ENCODE measurements at places on chromosomes 11 and 22.

DNA sequence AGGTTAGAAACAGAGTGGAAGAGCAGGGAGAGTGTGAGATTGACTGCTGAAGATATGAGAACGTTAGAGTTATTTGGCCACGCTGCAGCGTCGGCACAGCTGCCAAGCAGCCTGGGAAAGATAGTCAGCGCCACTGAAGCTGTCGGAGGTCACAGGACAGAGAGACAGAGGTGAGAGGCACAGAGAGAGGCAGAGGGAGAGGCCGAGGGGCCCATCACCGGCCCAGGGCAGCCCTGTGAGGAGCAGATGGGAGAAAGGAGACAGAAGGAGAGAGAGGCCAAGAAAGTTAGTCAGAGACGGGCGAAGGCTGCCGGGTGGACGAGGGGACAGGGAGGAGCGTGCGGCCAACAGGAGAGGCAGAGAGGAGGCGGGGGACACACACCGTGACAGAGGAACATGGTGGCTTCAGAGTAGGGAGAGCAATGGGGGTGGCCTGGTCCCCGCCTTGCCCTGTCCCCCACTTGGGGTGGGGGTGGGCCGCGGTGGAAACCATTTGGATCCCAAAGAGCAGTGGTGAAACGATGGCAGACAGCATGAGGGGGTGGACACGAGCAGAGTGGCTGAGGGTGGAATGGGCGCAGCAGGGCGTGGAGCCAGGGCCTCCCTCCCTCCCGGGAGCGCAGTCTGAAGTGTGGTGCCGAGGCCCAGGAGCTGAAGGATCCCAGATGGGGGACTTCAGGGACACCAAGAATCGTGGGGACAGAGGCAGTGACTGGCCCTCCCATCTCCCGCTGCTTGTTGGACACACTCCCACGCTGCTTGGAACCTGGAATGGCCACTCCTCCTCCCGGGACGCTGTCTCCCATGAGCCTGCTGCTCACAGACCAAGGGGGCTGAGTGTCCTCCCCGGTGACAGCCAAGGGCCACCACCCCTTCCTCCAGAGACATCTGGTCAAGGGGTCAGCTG, 26.6 kb downstream of the LRRC10B start:
- no peak for DNase-seq

DNA sequence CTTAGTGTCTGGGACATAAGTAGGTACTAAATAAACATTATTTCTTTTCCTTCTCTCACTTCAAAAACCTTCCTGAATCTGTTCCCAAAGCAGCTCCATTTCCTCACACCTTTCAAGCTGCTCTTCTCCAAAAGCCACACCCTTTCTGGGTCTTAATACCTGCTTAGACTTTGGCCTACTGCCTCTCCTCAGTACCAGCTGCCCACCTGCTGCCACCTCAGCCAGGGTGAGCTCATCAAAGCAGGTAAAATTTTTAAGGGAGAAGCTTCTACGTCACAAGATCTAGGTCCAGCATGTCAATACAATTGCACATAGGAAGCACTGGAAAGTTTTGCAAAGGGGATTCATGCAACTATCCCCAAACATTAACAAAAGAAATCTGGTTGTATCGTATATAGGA, 108.4 kb downstream of the RPL27A start:
- no peak for DNase-seq

GRCh38 chr11:131025421-131026125, 109.3 kb upstream of the SNX19 start:
- no peak for DNase-seq

DNA sequence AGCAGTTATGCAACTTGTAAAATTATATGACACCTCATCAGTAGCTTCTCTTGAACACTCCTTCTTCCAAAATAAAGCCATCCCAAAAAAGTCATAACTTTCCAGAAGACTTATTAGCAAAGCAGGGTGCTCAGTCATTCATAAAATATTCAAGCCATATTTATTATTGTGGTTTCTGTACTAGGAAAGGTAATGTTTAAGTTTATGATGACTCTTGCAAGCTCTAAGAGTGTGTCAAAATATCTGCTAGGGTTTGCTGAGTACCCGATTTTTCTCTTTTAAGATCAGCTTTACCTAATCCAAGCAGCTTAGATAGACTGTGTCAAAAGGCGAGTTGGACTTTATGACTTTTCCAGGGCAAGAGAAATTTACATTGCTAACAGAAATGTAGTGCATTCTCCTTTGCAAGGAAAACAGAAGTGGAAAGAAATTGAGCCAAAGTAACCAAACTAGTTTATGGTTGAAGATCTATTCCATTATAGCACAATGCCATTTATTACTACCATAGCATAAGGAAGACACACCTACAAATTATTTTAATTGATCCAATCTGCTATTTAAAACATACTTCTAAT, 98.0 kb upstream of the SOX6 start:
- no peak for DNase-seq

- DNase-seq = no peak
Measured at GRCh38 chr11:47592251-47592650, 2.0 kb downstream of the C1QTNF4 start.

- no peak for DNase-seq
Measured at GRCh38 chr11:86672007-86672621, at the start of gene ME3. ME3 (minus strand) TSS chr11:86672616.

GRCh38 chr11:4808476-4808875, 4.3 kb upstream of the OR52R1 start:
- DNase-seq = no peak

- DNase-seq = no peak
Measured at GRCh38 chr11:95134491-95134890, 44.8 kb downstream of the ENDOD1 start.

GRCh38 chr11:1219834-1220815, 2.7 kb upstream of the MUC5B start:
- no peak for DNase-seq

- DNase-seq = no peak
Measured at GRCh38 chr22:38204784-38205183, 3.0 kb downstream of the MAFF start.

DNA sequence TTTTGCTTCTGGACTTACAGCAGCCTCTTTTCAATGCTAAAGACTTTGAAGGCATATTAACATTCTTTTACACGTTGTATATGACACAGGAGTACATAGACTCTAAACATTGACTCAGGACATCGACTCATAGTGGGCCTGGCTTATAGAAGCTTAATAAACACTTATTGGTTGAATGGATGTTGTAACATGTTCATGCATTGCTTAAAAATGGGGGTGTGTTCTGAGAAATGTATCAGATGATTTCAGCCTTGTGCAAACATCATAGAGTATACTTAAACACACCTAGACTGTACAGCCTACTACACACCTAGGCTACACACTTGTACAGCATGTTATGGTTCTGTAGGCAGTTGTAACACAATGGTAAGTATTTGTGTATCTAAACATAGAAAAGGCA, 17.9 kb downstream of the TTC17 start:
- DNase-seq = no peak

DNA sequence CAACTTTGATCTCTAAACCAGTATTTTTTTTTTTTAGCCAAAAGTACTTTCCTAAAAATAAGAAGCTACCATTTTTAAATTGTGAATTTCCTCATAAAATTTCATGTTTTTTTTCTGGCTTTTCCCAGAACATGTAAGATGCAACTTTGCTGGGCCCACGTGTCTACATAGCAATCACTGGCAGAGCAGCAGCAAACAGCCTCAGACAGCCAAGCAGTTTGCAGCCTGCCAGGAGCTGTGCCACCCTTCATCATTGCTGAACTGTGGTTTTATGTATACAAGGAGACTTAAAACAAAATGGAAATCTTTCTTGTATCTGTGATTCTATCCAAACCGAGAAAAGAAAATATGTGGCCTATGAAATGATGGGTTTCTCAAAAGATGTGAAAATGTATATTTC, 110.2 kb downstream of the GRIA4 start:
- no peak for DNase-seq

DNA sequence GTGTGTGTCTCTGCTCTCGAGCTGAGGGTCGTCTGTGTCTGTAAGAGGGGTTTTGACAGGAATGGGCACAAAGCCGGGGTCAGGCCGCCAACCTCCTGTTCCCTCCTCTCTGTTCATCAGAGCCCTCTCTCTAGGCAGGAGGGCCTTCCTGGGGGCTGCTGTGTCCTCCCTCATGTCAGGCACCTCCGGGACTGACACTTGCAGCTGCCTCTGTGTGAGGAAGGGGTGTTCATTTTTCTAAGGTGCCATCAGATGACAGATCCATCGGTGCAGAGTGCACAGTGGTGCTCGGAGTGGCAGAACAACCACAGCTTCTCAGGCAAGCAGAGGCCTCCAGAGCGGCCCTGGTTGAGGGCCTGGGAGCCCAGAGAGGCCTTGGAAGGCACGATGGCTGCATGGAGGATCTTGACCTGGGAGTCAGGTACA, 265.4 kb upstream of the B3GAT1 start:
- DNase-seq = no peak

DNA sequence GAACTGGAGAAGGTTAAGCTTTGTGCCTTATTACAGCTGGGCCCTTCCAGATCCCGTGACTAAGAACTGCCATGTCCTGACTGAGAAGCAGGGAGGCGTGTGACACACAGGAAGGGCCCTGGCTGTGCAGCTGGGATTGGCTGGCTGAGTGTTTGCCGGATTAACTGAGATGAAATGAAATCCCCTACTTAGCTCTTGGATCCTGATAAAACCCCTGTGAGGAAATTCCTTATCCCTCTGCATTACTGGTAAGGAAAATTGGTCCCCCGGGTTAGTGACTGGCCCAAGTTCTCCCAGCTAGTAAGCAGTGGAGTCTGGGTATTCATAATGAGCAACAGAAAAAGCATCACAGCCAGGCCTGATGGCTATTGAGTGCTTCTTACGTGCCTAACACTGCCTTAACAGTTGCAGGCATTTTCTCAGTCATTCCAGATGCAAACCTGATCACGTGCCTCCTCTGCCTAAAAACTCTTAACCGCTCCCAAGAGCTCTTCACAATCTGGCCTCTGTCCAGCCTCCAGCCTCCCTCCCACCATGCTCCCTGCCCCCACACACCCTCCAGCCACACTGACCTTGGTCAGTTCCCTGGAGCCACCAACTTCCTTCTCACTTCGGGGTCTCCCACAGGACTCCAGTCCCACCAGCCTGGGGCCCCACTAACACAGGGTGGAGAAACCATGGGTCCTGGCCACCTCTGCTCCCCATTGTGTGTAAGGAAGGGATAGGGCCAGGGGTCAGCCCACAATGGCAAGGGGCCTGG, 37.8 kb downstream of the ARRB1 start:
- no peak for DNase-seq

DNA sequence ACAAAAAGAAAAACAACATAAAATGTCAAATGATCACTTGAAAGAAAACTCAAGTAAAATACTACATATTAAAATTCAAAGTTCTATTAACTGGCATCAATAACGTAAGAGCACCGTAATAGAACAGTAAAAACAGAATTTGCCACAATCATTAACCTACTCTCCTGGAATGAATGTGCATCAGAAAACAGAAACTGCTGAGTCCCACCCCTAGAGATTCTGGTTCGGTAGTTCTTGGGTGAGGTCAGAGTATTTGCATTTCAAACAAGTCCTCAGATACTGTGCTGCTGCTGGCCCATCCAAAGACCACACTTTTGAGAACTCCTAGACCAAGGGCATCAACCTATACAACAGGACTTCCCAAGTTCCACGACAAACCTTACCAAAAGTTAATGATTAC, 23.5 kb downstream of the PITPNB start:
- no peak for DNase-seq

DNA sequence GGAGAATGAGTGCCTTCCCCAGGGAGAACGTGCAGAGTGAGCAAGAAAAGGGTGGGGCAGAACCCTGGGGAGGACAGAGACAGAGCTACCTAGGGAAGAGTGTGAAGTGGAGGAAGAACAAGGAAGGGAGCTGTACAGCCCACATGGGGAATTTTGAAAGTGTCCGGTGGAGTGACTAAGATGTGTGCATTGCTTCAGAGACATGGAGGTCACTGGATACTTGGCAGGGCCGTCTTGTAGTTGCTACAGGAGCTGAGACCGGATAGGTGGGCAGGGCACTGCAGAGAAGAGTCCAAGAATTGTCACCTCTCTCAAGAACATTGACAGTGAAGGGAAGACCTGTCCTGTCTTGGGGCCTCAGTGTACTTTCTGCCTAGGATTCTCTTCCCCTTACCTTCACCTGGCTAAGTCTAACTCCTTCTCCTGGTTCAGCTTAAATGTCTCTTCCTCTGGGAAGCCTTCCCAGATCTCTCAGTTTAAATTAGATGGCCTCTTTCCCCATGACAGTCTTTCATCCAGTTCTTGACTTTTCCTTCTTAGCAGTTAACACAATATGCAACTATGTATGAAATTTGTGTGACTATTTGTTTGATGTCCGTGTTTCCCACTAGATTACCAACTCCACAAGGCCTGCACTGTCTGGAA, 9.2 kb upstream of the P2RY6 start:
- DNase-seq = no peak

DNA sequence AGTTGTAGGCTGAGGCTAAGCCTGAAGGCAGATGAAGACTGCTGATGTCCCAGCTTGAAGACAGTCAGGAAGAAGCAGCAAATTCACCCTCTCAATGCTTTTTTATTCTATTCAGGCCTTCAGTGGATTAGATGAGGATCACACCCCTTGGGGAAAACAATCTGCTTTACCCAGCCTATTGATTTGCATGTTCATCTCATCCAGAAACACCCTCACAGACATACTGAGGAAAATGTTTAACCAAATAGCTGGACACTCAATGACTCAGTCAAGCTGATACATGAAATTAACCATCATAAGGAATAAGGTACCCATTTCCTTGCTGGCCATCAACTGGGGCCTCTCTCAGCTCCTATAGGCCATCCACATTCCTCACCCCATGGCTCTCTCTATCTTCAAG, 549.9 kb upstream of the CCDC90B start:
- no peak for DNase-seq

DNA sequence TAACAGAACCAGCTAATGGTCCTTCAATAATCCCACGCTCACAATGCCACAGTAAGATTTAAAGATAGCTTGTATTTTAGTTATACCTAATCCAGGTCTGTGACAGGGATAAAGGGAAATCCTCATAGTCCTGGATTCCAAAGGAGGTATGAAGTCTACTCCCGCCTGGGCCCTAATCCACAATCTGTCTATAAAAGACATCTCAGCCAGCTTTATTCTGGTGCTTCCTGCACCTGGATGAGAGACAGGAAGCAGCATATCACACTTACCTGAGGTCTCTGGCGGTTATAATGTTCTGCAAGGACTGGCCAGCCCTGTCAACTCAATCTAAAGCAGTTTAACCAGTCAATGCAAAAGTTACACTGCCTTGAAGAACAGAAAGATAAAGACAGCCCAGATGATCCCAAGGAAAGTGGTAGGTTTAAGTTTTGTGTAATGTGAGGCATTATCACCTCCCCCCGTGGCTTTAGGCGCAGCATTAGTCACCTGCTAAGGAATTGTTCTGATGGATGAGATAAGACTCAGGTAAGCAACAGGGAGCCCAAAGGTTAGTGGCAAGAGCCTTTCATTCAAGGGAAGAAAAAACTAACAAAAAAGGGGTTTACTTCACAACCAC, 57.6 kb downstream of the PLEKHA7 start:
- DNase-seq = no peak
